ENCODE measurements at places on chromosomes 3 and 15. TPM values are rescaled to one million over a fixed set of nuclear protein-coding genes. Genes with fewer than 3 reads are reported as not detected.

DNA sequence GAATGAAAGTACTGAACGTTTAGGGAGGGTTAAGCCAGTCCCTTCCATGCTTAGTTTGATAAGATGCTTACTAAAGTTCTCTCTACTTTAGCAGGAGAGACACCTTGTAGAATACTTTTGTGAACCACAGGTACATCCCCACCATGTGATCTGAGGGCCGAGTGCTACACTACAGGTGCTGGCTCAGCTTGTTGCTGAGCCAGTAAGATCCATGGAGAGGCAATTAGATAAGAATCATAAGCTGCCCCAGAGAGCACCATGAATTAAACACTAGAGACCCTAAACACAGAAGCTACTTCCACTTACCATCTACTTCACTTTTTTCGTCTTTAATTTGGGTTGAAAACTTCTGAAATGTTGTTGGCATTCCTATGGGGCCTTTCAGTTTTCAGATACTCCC lies 70.5 kb upstream of the GOLGA8B start:
- no peak for DNase-seq

DNA sequence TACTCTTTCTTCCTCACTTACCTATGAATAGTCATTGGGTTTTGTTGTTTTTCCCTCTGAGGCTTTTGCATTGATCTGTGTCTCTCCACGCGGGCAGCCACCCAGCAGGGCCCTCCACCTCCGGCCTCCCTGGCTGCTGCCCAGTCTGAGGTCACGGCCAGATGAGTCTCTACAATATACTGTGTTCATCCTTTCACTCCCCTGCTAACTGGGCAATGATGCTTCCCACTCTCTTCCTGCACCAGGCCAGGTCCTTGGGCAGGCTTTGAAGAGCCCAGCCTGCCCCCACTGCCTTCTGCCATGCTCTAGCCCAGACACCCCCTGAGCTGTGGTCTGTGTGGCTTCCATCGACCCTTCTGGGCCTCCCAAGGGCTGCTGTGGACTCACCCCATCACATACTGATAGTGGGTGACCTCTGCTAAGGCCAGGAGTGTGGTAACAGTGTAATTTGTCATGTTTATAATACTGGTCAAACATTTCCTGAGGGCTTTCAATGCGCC lies 18.0 kb downstream of the PDIA5 start:
- no peak for DNase-seq

DNA sequence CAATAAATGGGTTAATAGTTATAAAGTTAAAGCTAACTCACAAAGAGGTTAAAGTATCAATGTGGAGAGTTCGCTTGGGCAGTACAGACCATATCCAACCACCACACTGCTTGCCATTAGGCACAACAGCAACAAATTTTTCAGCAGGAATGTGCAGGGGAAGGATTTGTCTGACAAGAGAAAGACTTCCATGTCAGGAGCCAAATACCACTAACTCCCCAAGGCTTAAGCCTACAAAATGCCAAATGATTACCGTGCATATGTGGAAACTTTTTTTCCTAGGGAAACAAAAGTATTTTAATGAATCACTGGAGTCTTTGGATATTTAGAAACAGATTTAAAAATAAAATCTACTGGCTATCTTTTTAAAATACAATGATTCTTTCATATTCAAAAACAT lies 8.1 kb downstream of the VGLL3 start:
- no peak for DNase-seq

LDHAL6B gene
- total RNA-seq, result not detected

- peak; percentile 78 for DNase-seq
These were observed 17.3 kb downstream of the ZDHHC19 start for GRCh38 chr3:196193736-196194541.

C3orf49 gene
- not detected for total RNA-seq

Measured in left ventricle myocardium inferior (tissue), 1 donor.